ENCODE measurements at places on chromosomes 2 and 18.

- DNase-seq: peak; percentile 61
Observed at GRCh38 chr2:232309592-232309991, 69.0 kb upstream of the ALPP start.

- no peak for DNase-seq
Observed at GRCh38 chr2:105843476-105844374, 99.0 kb downstream of the NCK2 start.

DNA sequence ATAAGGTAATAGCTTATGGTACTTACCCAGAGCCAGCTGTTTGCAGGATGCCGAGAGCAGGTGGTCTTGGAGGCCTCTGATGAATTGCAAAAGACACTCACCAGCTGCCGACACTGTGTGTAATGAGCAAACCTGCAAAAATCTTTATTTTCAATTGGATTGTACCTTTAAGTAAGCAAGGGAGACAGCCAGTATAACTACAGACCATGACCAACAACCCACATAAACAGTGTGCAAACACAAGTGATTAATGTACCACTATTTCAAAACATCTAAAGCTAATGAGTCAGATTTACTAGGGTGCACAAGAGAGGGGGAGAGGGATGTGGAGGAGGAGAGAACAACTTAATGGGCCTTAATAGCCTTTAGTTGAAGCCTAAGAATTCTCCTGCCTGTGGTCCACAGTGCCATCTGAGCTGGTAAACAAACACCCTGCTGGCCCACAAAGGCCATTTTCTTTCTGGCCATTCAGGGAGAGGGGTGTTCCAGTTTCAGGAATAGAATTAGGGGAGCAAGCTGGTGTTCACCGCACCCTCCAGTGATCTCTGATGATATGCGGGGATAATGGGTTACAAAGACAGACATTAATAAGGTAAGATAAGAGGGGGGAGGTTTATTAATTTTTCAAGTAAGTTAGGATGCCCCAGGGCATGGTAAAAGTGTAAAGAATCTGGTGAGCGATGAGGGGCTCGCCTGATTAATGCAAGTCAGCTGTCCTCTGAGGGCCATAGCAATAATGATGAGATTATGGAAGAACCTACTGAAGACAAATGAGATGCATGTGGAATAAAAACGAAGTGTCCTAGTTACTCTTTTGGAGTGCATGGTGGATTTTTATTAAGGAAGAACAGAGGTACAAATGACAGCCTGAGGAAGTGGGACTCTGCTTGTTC is 196.4 kb downstream of the HRH4 start:
- DNase-seq: no peak

DNA sequence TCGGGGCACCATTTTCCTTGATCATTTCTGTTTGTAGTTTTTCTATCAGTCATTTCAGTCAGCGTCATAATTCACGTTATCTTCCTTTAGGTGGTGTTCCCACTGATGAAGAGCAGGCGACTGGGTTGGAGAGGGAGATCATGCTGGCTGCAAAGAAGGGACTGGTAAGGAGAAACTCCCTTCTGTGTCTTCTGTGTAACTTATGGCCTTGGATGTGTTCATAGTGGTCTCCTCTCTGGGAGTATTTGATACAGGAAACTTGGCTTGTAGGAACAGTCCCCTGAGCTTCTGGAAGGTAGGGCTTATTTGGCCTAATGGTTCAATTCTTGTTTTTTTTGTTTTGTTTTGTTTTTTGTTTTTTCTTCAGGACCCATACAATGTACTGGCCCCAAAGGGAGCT is 1.1 kb downstream of the COX5B start:
- no peak for DNase-seq

DNA sequence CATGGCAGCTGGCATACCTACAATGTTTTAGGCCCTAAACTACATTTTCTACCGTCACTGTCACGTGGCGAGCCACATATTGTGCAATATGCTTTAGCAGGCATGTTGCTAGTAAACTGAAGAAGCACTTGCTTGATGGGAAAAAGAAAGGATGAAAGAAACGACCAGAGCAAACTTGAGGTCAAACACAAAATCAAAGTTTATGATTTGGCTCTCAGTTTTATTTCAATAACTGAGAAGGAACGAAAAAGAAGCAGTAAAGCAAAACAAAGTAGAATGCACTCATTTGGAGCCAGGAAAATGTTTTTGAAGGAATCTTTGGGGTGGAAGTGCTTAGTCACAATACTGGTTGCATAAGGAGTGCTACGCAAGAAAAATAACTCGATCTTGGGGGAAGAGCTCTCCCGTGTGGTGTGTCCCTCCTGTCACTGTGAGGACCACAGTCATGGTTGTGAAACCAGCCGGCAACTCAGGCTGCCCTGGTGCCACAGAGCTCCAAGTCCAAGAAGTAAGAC is 349.8 kb downstream of the RBM43 start:
- no peak for DNase-seq

GRCh38 chr18:47773931-47774330 is 156.5 kb downstream of the SMAD2 start:
- DNase-seq: no peak

DNA sequence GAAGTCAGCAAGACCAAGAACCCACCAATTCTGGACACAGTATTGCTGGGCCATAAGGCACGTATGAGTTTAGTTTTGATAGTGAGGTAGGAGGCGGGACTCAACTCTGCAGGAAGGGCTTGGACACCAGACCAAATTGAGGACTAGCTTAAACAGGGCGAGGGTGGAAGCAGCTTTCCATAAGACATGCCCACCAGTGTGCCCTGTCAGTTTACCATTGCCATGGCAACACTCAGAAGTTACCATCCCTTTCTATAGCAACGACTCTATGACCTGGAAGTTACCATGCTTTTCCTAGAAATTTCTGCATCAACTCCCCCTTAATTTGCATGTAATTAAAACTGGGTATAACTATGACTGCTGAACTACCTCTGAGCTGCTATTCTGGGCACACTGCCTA is 2.8 kb downstream of the M1AP start:
- no peak for DNase-seq

- DNase-seq: no peak
Observed at GRCh38 chr18:39455285-39455684, 1889.7 kb upstream of the CELF4 start.

DNA sequence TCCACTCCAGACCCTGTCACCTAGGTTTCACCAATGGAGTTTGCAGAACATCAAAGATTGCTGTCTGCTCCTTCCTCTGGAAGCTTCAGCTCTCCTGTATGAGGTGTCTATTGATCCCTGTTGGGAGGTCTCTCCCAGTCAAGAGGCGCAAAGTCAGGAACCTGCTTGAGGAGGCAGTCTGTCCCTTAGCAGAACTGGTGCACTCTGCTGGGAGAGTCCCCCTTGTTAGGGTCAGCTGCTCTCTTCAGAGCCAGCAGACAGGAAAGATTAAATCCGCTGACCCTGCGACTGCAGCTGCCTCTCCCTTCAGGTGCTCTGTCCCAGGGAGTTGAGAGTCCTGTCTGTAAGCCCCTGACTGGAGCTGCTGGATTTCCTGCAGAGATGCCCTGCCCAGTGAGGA is 195.7 kb downstream of the PPP1R1C start:
- no peak for DNase-seq

- peak; percentile 13 for DNase-seq
Observed at GRCh38 chr2:74862020-74862964, 28.4 kb downstream of the HK2 start.

- no peak for DNase-seq
Observed at GRCh38 chr18:250685-251084, 17.2 kb downstream of the THOC1 start.

GRCh38 chr2:177816766-177817165 is 255.8 kb downstream of the PDE11A start:
- DNase-seq: no peak

GRCh38 chr2:151357359-151357758 is at the start of gene TNFAIP6:
Gene TNFAIP6, plus strand, starts transcription at chr2:151357592. Its CDS starts 75 bp downstream, at chr2:151357667.
- DNase-seq: no peak

- DNase-seq: no peak
Observed at GRCh38 chr2:155815851-155816250, 516.7 kb downstream of the NR4A2 start.

DNA sequence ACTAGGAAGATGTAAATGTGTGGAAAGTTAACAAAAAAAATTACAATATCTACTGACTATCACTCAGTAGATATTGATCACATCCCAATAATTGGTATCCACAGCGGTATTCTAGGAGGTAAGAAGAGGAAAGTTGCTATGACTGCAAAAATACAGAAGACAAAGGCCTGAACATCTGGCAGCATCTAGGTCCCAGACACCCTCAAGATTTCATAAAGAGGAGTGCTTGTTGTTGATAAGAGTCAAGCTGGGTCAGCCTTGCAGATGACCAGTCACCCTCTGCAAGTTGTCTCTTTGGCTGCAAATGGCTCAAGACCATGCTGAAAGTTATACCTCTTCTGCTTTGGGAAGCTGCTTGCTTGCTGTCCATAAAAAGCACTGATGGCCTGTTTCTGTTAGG is 228.4 kb upstream of the FBXO11 start:
- DNase-seq: no peak

- DNase-seq: no peak
Observed at GRCh38 chr2:222518570-222519381, 94.4 kb downstream of the SGPP2 start.

- no peak for DNase-seq
Observed at GRCh38 chr2:148255929-148256328, 235.0 kb downstream of the MBD5 start.

DNA sequence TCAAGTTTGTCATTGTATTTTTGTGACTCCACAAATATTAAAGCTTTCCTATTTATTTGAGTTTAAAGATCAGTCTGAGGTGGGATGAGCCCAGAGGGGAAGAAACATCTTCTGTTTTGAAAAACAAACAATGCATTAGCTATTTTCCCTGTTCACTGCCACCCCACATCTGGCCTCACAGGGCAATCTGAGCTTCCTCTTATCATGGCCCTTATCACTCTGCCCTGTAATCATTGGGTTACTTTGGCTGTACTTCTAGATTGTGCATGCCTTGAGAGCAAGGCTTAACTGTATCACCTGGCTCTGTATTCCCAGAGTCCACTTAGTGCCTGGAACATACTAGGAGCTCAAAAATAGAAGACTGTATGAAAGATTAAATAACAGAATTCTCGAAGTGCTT is 241.6 kb upstream of the NT5C1B start:
- DNase-seq: no peak

GRCh38 chr2:102120701-102121159 is 21.8 kb upstream of the IL1R1 start:
- DNase-seq: no peak

GRCh38 chr2:10132043-10132575 is 9.6 kb downstream of the RRM2 start:
- no peak for DNase-seq

- DNase-seq: no peak
Observed at GRCh38 chr2:97747285-97747684, 33.9 kb downstream of the ZAP70 start.

DNA sequence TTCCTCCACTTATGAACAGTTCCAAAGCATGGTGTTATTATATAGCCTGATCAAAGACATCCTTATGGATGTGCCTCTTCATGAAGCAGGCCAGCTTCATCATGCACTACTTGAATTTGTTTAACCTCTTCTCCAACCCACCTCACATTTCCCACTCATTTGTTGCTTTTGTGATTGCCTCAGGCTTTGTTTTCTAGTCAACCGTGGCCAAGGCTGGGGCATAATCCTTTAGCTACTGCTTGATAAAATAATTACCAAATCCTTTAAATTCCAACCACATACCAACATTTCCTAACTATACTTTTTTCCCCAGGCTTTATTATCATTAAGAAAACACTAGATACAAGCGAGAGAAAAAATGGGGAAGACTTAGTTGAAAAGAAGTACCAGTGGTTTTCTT is 39.6 kb upstream of the SCN1A start:
- no peak for DNase-seq

DNA sequence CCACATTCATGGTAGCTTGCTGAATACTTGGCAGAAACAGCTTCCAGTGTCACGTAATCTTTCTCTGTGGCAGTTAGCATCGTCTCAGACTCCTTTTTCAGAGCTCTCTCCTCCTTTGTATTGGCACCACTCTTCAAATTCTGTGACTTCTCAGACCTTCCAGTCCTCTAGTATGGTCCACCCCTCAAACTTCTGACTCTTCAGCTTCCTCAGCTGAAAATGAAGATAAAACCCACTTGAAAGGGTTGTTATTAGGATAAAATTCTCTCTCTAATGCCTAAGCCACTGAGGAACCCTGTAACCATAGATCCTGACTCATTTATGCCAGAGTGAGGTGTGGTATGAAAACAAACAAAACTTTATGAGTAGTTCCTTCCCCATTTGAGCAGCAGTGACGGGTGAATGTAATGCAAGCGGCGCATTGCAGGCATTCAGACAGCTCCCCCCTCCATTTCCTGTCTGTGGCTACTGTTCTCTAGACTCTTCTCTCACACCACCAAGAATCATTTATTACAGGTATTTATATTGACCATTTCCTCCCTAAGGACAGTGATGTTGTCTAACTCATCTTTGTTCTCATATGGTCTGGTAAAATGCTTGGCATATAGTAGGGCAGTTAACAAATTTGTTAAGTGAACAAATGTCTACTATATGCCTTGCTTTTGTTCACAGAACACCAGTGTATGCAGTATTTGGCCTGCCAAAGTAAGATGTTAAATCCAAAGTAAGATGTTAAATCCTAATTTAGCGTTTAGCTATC is 35.3 kb downstream of the GALNT1 start:
- peak; percentile 66 for DNase-seq

- no peak for DNase-seq
Observed at GRCh38 chr2:217096474-217097225, 236.8 kb upstream of the TNP1 start.

DNA sequence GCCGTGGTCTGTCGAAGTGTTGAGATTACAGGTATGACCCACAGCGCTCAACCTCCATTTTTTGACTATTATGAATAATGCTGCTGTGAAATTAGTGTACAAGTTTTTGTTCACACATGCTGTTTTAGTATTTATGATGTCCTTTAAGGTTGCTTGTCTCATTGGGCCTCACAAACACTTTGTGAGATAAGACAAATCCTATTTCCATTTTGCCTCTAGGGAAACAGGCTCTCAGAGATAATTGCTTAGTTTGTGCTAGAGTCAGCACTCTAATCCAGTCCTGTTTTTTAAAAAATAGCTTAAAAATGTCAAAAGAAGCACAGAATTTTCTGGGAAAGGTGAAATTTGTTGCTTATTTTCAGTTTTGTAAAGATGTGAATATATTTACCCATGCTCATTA is 43.3 kb upstream of the CUL3 start:
- DNase-seq: no peak

Data from activated naive CD4-positive, alpha-beta T cell treated with anti-CD3 and anti-CD28 coated beads, Interleukin-2, amount 10 ng/mL, durations not matched to agents 7 days and 5 days (primary cell).